Fibroblast of skin of abdomen (primary cell): ENCODE measurements at places on chromosomes 2 and 18.

DNA sequence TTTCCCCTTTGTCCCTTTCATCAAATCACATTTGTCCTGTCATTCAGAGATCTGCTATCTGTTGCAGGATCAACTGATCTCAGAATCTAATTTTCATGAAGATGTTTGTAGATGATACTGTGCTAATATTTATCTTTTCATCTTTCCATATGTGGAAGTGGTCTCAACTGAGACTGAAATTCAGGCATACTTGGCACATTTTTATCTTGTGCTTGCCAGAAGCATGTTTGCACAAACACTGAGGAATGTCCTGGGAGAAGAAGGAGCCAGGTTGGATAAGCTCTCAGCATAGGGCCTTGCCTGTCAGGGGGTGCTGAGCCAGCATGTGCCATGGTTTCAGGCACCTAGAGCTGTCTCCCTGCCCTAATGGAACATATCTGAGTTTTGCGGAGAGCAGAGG, 24.5 kb upstream of the MMADHC start:
- peak; percentile 74 for DNase-seq

GRCh38 chr2:34961822-34962221, 1362.7 kb upstream of the FAM98A start:
- no peak for DNase-seq

- DNase-seq = no peak
Measured at GRCh38 chr2:165349181-165349580, 110.0 kb downstream of the SCN2A start.

GRCh38 chr2:171615069-171615468, 72.2 kb upstream of the DYNC1I2 start:
- peak; percentile 12 for DNase-seq

DNA sequence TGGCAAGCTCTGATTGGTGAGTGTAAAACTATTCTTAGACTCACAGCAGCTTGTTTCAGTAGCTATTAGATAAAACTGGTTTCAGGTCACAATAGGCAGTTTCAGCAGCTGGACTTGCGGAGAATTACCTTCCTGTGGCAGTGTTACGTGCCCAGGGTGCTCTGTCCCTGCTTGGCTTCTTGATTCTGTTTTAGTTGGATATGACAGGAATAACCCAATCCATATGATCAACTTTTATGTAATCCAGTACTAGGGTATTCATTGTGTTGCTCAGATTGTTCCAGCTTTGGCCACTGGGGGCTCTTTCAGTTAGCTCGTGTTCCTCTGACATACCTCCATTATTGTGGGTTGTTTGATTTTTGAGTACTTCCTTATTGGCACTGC, 43.1 kb downstream of the INPP4A start:
- no peak for DNase-seq

DNA sequence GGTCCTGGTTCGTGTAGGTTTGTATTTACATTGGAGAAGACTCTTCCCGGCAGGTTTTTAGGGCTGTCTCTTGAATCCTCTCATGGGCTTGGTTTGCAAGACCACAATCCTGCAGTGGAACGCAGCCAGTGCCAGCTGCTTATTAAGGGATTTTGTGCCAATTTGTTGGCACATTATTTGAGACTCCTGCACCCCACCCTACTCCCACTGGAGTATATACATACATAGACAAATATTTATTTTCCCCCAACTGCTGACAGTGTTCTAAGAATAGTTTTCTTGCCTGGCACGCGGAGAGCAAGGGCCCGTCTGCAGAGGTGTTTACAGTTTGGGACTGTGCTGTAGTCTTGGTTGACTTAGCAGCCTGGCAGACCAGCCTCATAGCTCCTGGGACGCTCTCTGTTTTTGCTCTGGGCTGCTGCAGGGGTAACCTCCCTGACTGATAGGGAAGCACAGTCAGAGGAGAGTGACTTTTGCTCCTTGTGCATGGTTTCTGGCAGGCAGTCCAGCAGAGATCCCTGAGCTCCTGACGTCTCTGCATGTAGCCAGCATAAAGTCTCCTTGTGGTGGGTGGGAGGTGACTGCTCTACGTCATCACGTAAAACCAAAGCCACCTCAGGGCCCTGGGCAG, 1.9 kb downstream of the LDLRAD4 start:
- DNase-seq = peak; percentile 27

DNA sequence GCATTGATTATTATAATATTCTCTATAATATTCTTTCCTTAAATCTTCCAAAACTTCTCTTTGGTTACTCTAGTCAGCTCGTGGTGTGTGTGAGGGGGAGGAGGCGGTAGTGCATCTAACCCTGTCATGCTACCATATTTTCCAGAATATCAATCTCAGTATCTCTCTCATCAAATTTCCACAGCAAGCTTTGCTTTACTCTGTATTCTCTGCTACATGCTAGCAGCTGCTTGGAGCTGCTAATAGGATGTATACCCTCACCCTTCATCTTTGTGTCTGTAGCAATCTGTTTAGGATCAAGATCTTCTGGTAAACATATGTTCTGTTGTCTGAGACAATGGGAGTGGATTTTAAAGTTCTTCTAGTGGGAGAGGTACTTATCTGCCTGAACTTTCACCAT, 303.8 kb upstream of the KLHL14 start:
- DNase-seq = no peak

DNA sequence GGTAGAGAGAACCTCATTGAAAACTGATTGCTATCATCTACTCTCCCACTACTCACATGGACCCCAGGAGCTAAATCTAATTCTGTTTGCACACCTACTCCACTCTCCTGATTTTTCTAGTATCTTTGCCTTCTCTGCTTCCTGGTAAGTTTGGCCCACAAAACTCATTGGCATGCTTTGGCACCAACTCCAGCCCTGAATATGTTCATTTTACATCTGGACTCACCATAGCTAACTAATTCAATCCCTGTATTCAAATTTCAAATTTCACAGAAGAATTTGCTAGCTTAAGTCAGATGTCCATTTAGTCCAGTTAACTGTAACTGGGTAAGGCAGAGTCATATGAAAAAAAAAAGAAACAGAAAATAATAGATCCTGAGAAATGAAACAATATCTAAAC, 442.1 kb downstream of the SUCLG1 start:
- no peak for DNase-seq

- no peak for DNase-seq
Measured at GRCh38 chr2:25602333-25602723, 71.0 kb downstream of the DTNB start.

- DNase-seq = peak; percentile 43
Measured at GRCh38 chr2:85134255-85134895, 1.2 kb downstream of the TCF7L1 start.

GRCh38 chr18:41378598-41378997, 576.4 kb upstream of the PIK3C3 start:
- peak; percentile 65 for DNase-seq

DNA sequence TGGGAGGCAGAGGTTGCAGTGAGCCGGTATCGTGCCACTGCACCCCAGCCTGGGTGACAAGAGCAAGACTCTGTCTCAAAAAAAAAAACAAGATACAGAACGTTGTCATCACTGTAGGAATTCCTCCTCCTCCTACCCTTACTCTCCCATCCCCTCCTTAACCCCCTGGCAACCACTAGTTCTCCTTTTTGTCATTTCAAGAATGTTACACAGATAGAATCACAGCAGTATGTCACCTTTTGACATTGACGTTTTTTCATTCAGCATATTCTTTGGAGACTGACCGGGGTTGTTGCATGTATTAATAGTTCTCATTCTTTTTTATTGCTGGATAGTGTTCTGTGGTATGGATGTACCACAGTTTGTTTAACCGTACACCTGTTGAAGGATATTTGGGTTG, 32.4 kb downstream of the TTLL4 start:
- DNase-seq = no peak

GRCh38 chr2:177753682-177754491, 318.7 kb downstream of the PDE11A start:
- DNase-seq = peak; percentile 86

DNA sequence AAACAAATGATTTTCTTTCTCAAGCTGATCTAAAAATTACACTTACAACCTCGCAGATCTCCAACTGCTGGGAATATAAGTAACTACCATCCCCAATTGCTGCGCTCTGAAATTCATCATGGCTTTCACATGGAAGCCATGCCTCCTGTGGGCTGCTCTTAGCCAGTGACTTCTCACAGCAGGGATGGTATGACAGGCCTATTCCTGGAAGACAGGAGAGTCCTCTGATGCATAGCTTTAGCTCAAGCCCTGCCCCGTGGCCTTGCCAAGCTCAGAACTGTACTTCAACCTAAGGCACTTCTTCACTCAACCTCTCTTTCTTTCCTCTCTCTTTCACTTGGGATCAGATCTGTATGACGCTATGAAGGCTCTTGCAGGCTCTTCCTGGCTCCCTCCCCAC, 12.6 kb upstream of the ELAC1 start:
- DNase-seq = no peak

- peak; percentile 94 for DNase-seq
Measured at GRCh38 chr2:164920430-164920829, 34.9 kb downstream of the SLC38A11 start.

GRCh38 chr2:169034984-169035544, 3.9 kb upstream of the ABCB11 start:
- no peak for DNase-seq

GRCh38 chr2:130834931-130835765, 1.6 kb upstream of the ARHGEF4 start:
- no peak for DNase-seq

DNA sequence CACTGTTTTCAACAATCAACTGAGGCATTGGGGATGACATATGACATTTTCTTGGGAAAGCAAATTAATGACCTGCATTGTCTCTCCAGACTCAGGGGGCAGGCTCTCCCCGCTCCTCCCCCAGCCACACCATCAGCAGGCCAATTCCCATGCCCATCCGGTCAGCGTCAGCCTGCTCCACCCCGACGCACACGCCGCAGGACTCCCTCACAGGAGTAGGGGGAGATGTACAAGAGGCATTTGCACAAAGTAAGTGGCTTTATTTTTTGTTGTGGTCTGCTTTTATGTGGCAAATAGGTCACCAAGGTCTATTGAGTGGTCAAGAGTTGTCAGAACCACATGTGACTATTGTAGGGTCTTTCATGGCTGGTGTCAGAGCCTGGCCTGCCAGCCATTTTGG, 165.1 kb downstream of the DTNA start:
- no peak for DNase-seq

DNA sequence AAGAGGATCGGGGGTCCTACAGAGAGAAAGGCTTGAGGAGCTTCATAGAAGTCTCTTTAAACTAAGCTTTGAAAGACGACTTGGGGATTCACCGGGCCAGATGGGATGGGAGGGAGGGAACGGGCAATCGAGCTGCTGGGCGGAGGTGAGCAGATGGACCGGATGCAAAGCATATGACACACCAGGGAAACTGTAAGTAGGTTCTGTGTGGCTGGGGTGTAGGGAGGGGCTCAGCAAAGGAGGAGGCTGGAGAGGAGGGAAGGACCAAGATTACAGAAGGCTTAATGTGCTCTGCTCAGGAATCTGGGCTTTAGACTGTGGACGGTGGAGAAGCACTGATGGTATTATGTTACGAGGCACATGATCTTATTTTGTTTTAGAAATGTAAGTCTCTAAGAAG, 131.5 kb downstream of the MAIP1 start:
- DNase-seq = peak; percentile 50

DNA sequence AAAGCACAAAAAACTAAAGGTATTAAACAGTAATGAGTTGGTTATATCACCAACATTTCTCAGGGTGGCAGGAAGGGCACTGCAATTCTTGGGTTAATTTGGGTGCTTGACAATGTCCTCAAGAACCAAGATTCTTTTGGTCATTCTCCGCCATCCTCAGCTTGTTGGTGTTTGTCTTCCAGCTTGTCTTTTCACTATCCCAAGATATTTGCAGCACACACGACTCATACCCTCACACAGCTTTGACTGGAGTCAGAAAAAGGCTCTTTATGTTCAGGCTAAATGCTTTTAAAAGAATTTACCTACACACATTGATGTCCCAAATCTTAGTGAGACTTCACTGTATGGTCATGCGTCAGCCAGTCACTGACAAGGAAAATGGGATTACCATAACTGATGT, 12.5 kb downstream of the GREB1L start:
- no peak for DNase-seq

DNA sequence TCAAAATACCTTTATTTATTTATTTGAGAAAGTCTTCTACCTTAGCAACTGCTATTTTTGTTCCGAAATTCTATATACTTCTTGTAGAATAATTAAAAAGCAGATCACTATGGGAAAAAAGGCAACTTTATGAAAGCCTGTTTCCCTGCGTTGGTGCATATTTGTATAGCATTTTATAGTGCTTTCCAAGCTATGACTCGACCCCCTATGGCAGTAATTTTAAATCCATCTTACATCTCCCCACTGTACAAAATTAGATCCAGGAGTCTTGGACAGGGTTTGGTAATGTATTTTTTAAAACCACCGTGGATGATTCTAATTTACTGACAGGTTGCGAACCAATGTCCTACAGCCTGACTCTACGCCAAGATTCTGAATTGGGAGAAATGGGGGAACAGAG, 10.1 kb downstream of the TANK start:
- DNase-seq = peak; percentile 42

- no peak for DNase-seq
Measured at GRCh38 chr2:111100765-111101162, 19.9 kb upstream of the BCL2L11 start.

DNA sequence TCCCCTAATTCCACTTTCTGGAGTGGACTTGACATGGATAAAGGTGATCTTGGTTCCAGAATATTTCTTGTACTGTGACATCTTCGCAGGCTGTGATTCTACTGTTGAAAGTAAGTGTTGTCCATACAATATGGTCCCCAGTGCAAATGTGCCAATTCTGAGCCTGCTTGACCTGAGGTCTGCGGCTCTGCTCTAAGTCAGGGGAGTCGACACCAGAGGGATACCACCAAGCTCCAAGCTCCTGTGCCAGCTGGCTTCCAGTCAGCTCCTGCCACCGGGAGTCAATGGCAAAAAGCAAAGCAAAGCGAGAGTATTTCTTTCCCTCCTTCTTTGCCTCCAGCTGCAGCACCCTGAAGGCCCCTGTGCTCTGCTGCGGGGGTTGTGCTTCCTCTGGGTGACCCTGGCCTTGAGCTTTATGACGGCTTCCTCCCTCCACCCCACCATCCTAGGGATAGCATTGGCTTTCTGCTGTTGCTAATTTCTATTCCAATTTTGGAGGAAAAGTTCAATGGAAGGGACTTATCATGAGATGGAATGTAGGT, 50.4 kb downstream of the SLC35F5 start:
- no peak for DNase-seq
